ENCODE measurements at places on chromosomes 7 and 10.
A peak's percentile ranks its signal among the peaks of the same experiment; 100 is the strongest.

DNA sequence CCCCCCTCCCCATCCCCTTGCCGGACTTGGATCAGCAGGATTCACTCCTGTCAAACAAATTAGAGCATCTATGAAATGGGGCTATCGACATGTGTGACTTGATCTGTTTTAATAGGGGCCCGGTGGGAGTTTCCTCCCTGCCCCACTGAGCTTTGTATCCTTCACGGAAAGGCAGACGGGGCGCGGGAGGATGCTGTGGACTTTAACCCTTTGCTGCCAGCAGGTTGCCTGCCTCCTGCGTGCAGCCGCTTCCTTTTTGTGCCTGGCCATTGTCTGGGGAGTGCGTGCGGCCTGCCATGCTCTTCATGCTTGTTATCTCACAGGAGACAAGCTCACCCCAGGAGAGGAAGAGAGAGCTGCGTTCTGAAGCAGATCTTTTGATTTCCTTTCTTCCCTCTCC, 512.8 kb upstream of the GALNT17 start:
- no peak for DNase-seq

DNA sequence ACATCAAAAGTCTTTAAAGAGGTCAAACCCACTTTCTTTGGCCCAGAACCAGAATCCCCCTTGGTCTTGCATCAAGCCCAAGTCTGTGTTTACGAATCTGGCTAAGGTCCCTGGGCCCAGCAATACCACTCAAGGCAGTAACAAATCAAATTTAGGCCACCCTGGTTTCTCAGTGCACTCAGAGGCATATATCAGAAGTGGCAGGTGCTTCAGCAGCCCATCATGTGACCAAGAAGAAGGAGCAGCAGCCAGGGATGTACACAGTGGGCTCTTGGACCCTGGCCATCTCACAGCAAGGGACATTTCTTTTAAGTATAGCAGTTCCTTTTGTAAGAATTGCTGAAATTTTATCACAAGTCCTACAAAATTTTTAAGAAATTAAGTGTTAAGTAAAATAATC, 7.3 kb upstream of the SLC25A13 start:
- DNase-seq, result no peak

- DNase-seq, result no peak
Observed at GRCh38 chr7:50795253-50795652, 12.6 kb upstream of the GRB10 start.

GRCh38 chr7:7704867-7705266, 13.5 kb downstream of the RPA3 start:
- no peak for DNase-seq

DNA sequence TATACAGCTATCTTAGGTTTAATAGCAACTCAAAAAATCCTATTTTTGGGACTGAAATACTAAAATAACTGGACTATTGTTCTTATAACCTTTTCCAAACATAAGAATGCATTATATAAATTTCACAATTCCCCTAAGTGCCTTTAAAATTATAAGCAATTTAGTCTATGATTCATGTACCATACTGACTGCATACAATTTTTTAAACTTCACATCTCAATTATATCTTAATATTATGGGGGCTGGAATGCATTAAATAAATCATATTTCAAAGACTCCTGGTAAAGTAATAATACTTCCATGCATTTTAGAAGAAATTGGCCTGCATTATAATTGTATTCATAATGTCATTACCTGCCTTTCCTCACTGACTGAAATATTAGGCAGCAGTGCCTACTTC, 144.6 kb downstream of the CHCHD3 start:
- no peak for DNase-seq

GRCh38 chr10:78148961-78149612, 115.4 kb downstream of the RPS24 start:
- DNase-seq, result no peak

- DNase-seq, result no peak
Observed at GRCh38 chr7:157881048-157881771, 544.4 kb downstream of the DNAJB6 start.

DNA sequence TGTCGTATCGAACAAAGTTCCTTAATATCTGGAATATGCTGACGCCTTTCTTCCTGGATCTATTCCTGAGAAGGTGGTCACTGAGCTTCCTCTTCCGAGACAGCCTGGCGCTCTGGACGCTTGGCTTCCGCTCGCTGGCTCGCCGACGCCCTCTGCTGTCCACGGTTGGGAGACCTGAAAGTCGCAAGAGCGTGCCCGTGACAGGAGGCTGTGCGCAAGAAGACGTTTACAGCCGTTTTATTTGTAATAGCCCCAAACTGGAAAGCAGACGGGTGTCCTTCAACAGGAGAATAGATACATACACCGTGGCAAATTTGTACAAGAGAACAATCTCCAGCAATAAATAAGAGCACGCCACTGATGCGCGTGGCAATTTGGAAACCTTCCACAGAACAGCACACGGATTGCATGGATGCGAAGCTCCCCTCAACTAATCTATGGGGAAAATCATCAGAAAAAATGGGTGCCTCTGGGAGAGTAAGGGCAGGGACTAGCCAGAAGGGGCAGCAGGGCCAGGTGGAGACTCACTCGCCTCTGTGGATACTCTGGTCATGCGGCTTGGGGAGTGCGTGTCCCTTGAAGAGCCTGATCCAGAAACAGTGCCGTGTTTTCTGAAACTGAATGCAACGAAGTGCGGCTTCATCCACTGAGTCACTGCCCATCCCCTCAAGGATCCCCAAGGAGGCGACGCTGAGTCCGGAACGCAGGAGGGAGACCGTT, 41.5 kb upstream of the BNIP3 start:
- DNase-seq, result peak; percentile 54

GRCh38 chr10:120555842-120556532, 99.0 kb downstream of the PLPP4 start:
- DNase-seq, result no peak

- no peak for DNase-seq
Observed at GRCh38 chr10:116978901-116979300, 26.1 kb downstream of the SHTN1 start.

DNA sequence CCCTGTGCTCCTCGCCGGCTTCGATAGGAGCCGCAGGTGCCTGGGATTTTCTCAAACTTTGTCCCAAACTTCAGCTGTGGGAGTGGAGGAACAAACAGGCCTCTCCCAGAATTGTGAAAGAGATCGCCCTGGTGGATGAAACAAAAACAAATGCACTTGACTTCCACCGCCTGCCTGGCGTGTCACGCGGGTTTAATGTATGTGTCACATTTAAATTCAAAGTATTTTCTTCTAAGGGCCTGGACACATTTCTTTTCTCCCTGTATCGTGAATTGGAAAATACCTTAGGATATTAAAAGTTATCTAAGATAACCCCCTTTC, 694 bp upstream of the WASL start:
- no peak for DNase-seq

DNA sequence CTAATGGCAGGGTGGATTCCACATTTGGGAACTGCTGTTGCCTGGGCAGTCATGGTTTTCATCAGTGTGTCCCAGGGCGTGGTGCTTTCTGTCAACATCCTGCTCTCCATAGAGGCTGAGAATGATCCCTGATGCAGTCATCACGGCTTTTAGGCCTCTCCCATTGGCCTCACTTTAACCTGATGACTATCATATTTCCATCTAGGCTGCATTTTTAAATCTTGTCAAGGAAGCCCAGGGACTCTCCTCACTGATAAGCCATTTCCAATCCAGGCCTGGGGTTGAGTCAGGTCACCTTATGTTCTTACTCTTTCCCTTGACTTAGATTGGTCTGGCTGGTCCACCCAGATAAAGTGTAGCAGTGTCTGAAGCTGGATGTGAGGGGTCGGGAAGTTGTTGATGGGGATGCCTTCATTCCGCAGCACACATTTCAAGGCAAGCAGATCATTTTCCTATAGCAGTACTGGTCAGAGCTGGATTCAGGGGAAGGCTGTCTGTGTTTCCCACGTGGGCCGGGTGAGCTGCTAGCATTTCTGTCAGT, 177.0 kb downstream of the AUTS2 start:
- DNase-seq, result no peak

GRCh38 chr10:116691635-116692034, 50.7 kb downstream of the HSPA12A start:
- DNase-seq, result no peak

- DNase-seq, result no peak
Observed at GRCh38 chr7:2383543-2384274, 19.7 kb upstream of the CHST12 start.

DNA sequence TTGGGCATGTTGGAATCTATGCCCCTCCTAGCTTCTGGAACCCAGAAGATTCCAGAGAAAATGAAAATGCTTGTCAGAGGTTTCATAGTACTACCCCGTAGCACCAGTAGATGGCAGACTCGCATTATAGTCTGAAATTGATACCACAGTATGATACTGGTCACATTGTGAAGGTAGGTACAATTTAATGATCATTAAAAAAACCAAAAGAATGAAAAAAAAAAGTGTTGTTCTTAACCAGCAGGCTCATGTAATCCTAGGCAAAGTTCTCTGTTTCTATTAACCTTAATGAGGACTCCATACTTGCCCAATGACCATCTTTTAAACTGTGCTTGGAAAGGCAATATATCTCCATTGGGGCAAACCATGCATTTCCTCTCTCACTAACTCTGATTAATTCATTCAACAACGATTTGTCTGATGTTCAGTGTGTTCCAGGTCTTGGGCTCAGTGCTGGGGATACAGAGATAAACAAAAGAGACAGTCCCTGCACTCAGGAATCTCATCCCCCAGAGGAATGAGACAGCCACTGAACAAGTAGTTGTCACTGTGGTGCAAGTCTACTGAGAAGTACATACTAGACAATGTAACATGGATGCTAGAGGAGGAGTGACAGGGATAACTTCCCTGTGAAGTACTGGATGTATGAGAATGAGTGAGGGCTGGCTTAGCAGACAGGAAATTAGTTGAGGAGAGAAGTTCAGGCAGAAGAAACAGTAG, 223.5 kb upstream of the PHYHIPL start:
- DNase-seq, result no peak

All from left colon (tissue), 2 donors.